GM23248 (cell line): ENCODE measurements at places on chromosomes 13 and 19.

- no peak for DNase-seq
These were observed 8.6 kb downstream of the PRKCSH start for GRCh38 chr19:11444059-11444458.

DNA sequence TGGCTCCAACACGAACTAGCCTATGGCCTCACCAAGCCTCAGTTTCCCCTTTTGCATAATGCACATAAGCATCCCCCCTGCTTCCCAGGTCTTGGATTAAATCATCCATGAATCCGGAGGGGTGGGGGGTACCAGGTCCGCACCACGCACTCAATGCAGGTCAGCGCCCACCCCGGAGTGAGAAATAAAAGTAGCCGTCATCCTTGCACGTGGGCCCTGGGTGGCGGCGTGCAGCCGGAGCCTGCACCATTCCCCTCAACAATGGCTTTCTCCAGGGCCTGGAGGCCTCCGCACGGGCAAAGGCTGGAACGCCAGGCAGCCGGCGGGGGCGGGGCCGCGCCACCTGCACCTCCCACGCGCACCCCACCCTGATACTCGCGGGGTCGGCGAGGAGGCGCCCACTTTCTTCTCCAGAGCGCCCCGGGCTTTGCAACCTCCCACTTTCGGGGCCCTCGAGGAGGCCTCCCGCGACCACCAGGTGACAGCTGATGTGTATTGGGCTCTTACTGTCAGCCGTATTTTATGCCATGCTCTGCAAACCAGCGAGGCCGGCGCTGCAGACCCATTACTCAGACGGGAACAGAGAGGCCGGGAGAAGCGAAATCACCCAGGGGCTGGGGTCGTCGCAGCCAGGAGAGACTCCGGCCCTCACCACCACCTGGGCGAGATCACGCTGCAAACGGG, 767 bp upstream of the GADD45B start:
- DNase-seq, result peak; percentile 84

DNA sequence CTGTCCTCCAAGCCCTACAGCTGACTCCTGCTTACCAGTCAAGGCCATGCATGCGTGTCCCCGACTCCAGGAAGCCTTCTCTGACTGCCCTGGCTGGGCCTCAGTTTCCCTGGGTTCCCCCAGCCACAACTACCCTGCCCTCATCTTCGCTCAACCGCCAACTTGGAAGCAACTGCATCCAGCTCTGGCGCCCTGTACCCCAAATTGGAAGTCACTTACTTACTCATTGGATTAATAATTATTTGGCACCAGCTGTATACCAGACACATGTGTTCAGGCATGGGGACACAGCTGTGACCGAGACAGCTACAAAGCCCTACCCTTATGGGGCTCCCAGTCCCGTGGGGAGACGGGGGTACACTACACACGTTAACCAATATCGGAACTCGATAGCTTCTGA, 10.9 kb upstream of the SEMA6B start:
- no peak for DNase-seq

DNA sequence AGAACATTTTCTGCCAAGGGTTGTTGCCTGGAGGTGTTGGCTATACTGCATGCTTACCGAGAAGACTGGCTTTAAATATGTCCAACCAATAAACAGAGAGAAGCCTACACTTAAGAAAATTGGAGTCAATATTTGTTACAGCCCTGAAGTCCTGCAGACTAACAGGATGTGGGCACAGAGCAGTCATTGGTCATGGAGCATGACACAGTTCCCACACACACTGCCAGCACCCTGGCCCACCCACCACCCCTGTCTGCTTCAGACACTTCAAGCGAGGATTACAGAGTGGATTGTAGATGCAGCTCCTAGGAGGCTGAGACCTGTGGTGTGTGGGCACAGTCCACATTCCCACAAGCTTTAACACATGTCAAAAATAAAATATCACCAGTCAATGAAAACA, 21.0 kb upstream of the SERP2 start:
- DNase-seq, result peak; percentile 18

- DNase-seq, result no peak
These were observed 529.9 kb downstream of the SLITRK1 start for GRCh38 chr13:83352391-83352790.

GRCh38 chr19:35114353-35115176, 1.1 kb upstream of the FXYD3 start:
- DNase-seq, result peak; percentile 38
